ENCODE measurements at places on chromosomes 7 and 10.

DNA sequence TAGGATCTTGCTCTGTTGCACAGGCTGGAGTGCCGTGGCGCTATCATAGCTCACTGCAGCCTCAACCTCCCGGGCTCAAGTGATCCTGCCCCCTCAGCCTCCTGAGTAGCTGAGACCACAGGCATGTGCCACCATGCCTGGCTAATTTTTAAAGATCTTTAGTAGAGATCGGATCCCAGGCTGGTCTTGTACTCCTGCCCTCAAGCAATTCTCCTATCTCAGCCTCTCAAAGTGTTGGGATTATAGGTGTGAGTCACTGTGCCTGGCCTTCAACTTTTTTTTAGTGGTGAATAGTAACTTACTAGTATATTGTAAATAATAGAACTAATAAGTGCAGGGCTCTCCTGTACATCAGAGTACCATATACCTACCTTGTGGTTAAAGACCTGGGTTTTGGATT is 52.1 kb upstream of the LMTK2 start:
- DNase-seq, result no peak

- DNase-seq, result no peak
Observed at GRCh38 chr7:19091550-19092200, 25.8 kb downstream of the TWIST1 start.

GRCh38 chr10:69451784-69452251 is 553 bp downstream of the TSPAN15 start:
- DNase-seq, result no peak

- DNase-seq, result no peak
Observed at GRCh38 chr10:124025660-124026588, 67.5 kb downstream of the CHST15 start.

DNA sequence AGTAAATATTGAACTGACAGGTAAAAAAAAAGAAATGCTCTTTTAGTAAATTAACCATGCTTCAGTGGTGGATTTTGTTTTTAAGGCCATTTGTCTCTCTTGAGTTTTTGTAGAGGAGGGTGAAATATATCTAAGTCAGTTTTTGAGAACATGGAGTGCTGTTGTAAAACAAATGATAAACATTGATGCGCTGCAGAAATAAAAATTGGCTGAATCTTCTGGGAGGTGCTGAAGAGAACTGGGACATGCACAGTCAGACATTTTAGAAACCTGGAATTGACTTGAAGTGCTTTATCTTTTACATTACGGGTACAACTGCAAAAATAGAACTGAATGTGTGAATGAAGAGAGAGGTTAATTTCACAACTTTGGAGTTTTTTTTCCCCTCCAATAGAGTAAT is 203.0 kb upstream of the HDAC9 start:
- no peak for DNase-seq

DNA sequence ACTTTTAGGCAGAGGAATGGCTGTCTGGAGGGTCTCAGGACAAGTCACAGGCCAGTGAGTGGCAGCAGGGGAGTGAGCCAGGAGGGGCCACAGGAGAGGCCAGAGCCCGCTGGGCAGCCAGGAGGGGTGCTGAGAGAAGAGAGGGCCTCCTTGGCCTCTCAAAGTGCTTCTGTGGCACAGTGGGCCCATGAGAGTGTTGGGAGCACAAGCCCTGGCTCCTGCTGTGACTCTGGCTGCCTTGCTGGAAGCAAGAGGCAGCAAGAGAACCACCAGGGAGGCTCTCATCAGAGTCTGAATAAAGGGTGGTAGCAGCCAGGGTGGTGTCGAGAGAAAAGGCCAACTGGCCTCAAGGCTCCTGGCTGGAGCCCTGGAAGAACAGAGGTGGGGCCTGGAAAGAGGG is 91.1 kb downstream of the VOPP1 start:
- DNase-seq, result no peak

- no peak for DNase-seq
Observed at GRCh38 chr7:125695626-125696025, 766.0 kb upstream of the POT1 start.

DNA sequence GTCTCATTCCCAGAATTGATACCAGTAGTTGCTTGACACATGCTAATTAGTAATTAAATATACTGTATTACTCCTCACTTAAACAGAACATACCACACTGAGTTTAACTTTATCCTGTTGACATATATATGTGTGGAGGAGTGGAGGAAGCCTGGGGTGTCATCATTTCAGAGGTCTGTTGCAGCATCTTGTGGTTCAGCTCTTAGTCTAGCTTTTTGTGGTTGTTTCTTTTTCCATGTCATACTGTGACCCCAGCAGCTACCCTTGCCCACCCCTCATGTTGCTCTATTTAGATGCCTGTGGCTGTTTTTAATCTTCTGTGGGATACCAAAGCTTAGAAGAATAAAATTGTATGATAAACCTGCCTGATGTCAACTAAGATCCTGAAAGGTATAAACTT is 875.4 kb downstream of the LRMDA start:
- no peak for DNase-seq

- DNase-seq, result no peak
Observed at GRCh38 chr7:3260401-3260715, 40.7 kb upstream of the SDK1 start.

- no peak for DNase-seq
Observed at GRCh38 chr7:28957751-28958234, 337 bp downstream of the TRIL start.

GRCh38 chr7:94011714-94012353 is 7.7 kb upstream of the BET1 start:
- no peak for DNase-seq

DNA sequence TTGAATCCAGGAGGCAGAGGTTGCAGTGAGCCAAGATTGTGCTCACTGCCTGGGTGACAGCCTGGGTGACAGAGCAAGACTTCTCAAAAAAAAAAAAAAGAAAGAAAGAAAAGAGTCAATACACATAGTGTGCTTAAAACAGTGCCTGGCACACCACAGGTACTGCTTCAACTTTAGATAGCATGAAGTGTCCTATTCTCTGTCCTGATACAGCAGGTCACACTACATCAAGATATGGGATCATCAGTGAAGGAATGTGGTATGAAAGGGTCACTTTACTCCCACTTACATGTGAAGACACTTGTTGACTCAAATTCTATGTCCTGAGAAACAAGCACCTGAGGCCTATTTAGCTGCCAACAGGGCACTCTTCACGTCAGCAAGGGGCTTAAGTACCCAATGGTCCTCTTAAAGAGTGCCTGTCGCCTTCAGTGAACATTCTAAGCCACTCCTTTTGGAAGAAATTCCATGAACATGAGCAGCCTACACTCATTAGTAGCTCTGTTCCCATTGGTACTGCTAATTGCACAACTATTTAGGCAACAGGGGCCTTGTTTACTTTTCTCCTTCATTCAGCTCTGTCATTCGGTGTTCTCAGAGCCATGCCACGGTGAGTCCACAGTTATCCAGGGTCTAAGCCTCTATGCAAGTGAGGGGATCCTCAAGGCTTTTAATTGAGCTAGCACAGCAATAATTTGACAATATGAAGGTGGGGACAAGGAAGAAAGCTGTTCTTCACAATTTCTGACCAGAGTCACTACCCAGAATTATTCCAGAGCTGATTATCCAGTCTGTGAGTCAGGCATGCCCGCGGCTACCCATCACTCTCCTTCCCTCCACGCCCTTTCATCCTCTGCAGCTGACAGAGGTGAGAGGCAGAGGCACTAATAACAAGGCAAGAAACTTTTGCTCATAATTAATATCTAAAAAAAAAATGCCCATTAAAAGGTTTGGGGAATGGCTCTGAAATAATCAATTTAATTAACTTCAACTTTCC is 56.6 kb upstream of the PTN start:
- DNase-seq, result no peak

DNA sequence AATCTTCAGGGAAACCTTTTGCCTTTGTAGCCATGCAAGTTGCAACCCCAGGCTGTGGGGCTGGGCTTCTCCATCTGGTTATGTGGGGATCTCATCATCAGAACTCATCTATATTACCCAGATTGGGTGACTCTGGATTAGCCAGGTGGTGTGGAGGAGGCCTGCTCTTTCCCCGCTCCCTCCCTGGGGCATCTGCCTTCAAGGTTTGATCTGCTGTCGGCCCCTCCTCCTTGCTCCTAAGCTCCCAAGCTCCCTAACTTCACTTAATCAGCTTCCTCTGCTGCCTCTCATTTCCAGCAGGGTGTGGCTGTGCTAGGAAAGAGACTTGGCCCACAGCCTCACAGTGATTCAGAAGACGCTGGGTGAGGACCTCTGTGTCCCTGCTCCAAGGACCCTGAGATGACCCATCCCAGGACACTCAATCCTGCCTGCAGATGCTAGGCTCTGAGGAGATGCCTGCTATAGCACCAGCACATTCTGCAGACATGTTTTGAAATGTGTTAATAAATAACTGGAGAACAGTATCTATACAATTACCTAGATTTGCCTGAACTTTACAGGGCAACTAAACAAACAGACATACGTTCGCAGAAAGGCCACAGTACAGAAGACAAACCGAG is 392.1 kb upstream of the PODXL start:
- no peak for DNase-seq

DNA sequence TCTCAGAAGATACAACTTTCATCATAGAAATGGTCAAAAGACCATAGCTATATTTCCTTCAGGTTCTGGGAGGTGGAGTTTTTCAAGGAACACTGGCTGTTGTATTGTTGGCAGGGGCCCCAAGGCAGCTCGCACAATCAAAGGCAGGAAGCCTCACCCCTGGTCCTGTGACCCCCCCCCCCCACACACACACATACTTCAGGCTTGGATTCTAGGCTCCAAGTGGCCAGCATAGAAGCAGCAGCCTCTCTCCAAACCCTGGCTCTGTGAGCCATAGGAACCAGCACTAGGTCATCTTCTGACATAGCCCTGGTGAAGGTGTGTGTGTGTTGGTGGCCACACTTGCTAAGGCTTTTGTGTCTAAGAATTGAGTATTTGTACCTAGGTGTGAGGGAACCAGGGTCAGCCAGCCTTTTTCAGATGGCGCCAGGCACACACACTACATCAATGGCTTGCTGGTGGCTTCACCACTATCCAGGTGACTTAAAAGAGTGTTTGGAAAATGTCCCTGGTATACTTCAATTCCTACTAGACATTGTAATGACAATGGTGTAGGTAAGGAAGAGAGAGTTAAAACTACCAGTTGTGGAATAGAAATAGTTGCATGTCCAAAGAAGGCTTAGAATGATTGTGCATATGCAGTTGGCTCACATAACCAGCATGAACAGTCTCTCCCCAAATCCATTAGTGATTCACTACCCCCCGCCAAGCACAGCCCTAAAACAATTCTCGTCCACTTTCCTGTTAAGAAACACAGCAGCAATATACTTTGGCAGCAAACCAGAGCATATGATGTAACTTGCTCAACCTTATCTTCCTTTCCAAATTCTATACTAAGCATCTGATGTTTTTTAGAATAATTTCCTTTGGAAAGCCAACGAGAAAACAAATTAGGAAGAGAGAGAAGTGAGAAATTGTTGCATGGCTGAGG is 91.3 kb downstream of the AVL9 start:
- DNase-seq, result no peak

DNA sequence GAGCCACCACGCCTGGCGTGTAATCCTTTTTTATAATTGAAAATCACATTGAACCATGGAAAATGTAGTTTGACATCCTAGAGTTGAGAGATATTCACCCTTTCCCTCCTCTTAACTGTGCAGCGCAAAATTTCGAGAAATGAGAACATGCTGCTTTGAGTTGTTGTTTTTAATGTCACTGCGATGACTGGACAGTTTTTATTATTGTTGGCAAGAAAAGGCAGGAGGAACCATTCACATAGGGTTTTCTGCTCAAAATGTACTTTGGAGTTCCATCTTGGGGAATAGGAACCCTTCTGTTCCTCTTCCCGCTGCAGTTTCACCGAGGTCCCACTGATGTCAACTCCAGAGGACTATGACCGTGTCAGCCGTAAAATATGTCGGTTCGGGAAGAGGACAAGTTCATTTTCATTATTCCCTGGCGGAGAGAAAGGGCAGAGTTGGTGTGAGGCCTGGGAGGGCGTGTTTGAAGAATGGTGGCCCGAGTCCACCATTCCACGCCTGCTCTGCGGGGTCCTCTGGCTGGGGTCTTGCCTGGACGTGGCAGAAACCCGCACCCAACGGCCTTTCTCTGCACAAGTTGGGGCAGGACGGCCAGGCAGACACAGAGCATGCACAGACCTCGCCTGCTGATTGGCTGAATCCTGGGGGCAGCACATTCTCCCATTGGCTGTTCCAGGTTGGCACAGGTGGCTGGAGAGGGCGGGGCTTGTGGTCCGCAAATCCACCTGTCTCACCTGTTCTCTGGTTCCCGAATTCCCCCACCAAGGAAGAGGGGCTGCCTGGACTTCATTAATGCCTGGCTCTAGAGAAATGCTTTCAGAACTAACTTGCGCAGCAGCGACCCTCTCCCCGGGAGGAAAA is 105.1 kb upstream of the TCF7L2 start:
- no peak for DNase-seq

DNA sequence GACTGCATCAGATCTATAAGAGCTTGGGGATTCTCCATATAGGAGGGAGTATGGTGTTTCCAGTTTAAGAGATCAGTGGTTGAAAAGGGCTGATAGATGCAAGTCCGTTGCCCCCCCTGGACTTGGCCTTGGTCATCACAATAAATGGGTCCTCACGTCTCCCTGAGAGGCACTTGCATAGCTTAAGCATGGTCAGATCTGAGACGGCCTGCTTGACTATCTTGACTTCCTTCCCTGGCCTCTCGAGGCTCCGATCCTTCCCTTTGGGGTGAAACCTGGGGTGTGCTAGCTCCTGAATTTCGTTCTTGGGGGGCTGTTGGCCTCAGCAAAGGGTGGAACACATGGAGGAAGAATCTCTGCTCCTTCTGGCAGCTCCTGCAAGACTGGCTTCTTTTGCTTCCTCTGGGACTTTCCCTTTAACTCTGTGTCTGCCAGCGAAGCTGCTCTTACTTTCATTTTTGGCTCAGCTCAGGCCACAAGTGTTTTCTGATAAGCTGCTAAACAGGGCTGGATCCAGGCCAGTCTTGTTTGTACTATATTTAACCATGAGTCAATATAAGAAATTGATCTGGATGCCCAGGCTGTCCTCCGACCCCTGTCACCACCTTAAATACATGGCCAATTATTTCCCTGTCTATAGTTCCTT is 11.2 kb upstream of the ZNF485 start:
- no peak for DNase-seq

GRCh38 chr7:82704121-82704520 is 260.5 kb upstream of the CACNA2D1 start:
- no peak for DNase-seq

- DNase-seq, result no peak
Observed at GRCh38 chr7:99116144-99116543, 27.8 kb downstream of the SMURF1 start.

- DNase-seq, result no peak
Observed at GRCh38 chr10:62414359-62414758, 40.2 kb downstream of the ZNF365 start.

GRCh38 chr10:103627111-103627892 is 133.8 kb downstream of the NEURL1 start:
- no peak for DNase-seq
